ENCODE measurements at places on chromosomes 4 and X. TPM values are rescaled to one million over a fixed set of nuclear protein-coding genes. Genes with fewer than 3 reads are reported as not detected.
A peak's percentile ranks its signal among the peaks of the same experiment; 100 is the strongest.

- DNase-seq = no peak
Measured at GRCh38 chr4:56224641-56225040, 162.7 kb downstream of the AASDH start.

GRCh38 chr4:47274901-47275300, 188.6 kb downstream of the COMMD8 start:
- no peak for DNase-seq

DNA sequence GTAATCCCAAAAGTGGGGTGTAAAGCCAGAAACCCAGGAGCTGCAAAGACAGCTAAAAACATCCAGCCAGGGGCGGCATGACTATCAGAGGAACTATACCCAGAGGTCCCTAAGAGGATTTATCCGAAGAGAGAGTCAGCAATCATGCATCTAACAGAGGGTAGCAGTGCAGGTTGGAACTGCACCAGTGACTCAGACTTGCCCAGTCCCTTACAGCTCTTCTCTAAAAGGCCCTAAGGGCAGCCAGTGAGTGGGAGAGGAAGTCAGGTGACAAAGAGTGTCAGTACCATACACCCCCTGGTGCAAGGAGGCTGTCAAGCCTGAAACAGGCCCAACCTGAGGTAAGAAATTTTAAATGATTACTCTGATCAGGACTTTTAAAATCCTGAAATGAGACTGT, 88.1 kb downstream of the CAMK2D start:
- peak; percentile 7 for DNase-seq

DNA sequence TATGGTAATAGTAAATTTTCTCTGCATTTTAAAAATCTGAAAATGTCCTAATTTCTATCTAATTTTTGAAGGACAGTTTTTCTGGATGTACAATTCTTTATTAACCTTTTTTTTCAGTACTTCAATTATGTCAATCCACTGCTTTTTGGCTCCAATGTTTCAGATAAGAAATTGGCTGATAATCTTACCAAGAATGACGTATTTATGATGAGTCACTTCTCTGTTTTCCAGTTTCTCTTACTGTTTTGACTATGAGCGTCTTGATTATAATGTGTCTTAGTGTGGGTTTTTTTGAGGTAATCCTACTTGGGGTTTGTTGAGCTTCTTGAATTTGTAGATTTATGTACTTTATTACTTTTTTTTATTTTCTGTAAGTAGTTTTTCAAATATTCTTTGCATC, 47.2 kb downstream of the UGT2B11 start:
- no peak for DNase-seq

- DNase-seq = no peak
Measured at GRCh38 chr4:184722798-184723197, 11.1 kb downstream of the CENPU start.

DNA sequence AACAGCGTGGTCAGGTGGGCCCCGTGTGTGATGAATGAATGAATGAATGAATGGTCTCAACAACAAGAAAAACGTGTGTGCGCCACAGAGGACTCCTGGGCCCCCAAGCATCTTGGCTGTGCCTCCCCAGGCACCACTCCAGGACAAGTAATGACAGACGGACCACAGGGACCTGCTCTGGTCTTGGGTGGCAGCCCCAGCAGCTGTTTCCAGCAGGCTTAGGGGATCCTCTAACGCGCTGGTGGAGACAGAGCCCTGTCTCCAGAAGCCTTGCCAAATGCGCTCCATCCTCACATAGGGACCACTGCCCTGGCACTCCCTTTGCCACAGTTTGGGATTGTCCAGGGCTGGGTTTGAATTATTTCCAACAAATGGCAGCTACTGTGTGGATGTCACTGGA, 39.1 kb downstream of the PSAPL1 start:
- no peak for DNase-seq

LEF1 gene
- total RNA-seq = 0.84 TPM

UGT2B10 gene
- total RNA-seq = not detected

RHOXF2B gene
- not detected for total RNA-seq

CCDC110 gene
- 0.68 TPM for total RNA-seq
